ENCODE measurements at places on chromosomes 6 and 20.

- no peak for DNase-seq
Measured at GRCh38 chr20:59944726-59945125, 4.5 kb downstream of the FAM217B start.

- DNase-seq, result peak; percentile 31
Measured at GRCh38 chr20:63071541-63072181, 64.9 kb upstream of the BHLHE23 start.

DNA sequence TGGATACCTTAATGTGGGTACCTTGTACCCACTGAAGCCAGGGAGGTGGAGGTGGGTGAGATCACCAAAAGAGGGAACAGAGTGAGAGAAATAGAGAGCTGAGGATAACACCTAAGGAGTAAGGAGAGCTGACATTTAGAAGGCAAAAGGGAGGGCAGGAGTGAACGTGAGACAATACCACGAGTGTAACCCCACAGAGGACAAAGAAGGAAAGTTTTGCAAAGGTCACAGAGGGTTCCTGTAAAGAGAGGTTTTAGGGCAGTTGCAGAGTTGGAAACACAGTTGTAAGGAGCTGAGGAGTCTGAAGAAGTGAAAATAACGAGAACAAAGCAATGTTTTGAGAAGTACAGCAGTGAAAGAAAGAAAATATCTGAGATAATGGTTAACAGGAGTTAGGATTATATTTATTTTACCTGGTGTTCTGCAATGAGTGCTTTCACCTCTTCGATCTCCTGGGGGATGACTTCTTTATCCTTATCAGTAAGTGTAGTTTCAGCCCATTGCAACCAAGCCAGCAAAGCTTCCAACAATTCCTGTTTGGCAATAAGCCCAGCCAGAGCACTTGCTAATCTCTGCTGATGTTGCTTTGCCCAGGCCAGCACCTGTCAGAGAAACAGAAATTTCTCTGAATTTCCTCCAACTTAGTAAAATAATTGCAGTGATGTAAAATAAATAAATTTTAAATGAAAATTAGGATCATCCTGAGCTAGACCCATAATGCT is 166.8 kb downstream of the DST start:
- DNase-seq, result no peak

GRCh38 chr6:76435174-76435573 is 362.7 kb upstream of the IMPG1 start:
- no peak for DNase-seq

GRCh38 chr20:62922451-62922921 is 3.8 kb downstream of the DIDO1 start:
- DNase-seq, result peak; percentile 73

- DNase-seq, result no peak
Measured at GRCh38 chr6:101645770-101646169, 252.3 kb downstream of the GRIK2 start.

DNA sequence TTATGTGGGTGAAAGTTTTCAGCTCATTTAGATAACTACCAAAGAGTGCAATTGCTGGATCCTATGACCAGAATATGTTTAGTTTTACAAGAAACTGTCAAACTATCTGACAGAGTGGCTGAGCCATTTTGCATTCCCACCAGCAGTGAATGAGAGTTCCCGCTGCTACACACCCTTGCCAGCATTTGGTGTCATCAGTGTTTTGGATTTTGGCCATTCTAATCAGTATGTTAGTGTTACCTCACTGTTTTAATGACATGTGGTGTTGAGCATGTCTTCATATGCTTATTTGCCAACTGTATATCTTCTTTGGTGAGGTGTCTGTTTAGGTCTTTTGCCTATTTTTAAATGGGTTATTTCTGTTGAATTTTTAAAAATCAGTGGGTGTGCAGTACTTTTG is 120.9 kb downstream of the CFAP61 start:
- no peak for DNase-seq

DNA sequence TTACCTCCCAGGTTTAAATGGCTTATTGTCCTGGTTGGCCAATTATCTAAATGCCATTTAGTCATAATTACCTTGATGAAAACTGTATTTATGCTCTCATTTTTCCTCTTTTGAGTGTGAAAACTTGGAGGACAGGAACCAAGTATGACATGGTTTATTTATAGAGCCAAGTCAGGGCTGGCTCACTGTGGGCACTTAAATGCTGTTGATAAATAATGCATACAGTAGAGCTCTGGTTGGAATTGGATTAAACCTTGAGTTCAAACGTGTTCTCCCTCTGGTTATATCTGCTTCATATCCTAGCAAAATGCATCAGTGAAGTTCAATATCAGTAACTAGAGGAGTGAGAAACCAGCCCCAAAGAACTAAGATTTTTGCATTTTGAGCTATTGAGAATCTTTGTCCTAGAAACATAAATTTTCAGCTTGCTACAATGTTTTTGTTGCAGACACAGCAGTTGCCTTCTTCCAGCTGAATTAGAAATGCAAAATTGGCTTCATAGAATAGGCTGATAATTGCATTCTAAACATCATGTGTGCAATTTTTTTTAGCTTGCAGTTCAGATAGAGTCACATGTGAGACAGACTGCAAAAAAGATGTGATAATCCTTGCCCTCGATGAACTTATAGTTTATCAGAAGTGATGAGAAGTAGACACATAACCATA is 255.8 kb downstream of the BTBD3 start:
- no peak for DNase-seq

GRCh38 chr6:100479179-100480035 is 14.7 kb upstream of the SIM1 start:
- no peak for DNase-seq

All from activated naive CD4-positive, alpha-beta T cell treated with anti-CD3 and anti-CD28 coated beads for 36 hours (primary cell).